ENCODE measurements at places on chromosomes 3 and 15.

GRCh38 chr15:26972636-26973035, 1.7 kb downstream of the GABRG3 start:
- no peak for DNase-seq

DNA sequence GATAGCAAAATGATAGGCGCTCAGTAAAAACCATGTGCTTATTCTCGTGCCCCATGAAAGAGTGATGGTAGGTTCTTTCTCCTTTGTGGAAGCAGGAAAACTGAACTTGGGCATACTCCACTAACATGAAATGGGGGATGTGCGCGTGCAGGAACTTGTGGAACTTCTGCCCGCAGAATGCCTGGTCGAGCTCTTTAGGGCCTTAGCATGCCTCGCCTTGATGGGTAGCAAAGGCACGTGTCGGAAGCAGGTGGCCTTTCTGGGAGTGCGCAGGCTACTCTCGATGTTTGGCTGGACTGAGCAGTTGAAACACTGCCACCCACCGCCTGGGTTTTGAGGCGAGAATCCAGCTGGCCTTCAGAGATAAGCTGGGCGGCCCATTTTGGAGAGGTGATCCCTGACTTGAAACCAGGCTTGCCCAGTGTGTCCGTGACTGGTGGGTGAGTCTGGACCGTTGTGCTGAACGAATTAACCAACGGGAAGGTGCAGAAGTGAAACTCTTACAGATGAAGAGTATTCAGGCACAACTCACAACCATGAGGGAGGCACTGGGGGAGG, 842 bp downstream of the PCCB start:
- DNase-seq: peak; percentile 69

DNA sequence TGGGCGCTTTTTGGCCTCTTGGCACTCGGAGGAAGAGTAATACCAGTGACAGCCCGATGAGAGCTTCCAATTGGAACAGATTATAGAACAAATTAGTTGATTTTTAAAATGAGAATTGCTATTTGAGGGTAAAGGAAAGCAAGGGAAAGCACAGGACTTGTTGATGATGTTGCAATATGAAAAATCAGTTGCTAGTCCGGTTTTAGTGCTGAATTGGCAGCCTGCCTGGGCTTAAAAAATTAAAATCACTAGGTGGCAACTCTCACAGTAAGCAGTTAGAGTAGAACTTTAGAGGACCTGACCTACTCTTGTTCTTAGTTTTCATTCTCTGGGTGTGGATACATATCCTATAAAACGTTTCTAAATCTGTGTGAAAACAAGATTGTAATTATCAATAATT, 2.1 kb upstream of the SCAANT1 start:
- DNase-seq: no peak

DNA sequence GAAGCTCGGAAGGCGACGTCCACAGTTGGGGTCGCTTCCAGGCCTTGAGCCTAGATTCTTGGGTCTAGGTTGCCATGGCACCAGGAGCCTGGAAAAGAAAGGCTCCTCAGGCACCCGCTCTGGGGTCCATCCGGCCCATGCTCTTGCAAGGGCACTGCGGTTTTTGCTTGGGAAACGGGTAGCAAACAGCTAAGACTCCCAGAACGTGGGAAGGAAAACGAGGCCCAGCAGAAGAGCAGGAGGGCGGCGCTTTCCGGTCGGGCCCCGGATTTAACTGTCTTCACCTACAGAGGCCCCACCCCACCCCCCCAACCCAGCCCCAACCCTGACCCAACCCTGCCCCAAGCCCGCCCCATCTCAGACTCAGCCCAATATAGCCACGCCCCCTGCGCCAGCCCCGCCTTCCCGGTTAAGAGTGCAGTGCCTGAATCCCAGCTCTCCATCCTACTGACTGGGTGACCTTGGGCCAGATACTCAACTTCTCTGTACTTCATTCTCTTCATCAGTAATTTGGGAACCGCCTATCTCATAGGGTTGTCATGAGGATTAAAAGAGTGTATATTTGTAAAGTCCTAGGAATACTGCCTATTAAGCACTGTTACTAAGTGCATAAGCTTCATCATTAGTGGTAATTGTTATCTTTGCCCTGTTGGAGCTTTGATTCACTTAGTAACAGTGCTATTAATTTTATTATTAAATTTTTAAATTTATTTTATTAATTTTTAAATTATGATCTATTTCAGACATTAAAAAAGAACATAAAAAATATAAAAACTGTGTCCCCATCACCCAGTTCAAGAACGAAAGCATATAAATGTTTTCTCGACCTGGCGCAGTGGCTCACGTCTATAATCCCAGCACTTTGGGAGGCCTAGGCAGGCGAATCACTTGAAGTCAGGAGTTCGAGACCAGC, 28.4 kb upstream of the SMAD6 start:
- no peak for DNase-seq

DNA sequence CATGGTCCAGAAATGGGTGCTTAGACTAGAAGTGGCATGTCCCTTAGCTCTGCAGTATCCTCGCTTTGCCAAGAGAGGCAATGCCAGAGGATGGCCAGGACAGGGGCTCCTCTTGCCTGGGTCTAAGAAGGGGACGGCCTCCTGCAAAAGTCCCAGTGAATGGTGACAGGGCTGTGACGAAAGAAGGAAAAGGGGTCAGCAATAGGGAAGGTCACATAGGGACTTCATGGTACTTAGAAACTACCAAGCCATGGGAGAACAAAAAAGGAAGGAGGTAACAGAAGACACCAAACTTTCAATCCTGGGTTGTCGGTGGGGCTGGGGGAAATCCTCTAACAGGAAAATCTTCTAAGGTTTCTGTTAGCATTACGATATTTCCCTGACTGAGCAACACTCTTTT, 36.2 kb upstream of the ATOSA start:
- no peak for DNase-seq

DNA sequence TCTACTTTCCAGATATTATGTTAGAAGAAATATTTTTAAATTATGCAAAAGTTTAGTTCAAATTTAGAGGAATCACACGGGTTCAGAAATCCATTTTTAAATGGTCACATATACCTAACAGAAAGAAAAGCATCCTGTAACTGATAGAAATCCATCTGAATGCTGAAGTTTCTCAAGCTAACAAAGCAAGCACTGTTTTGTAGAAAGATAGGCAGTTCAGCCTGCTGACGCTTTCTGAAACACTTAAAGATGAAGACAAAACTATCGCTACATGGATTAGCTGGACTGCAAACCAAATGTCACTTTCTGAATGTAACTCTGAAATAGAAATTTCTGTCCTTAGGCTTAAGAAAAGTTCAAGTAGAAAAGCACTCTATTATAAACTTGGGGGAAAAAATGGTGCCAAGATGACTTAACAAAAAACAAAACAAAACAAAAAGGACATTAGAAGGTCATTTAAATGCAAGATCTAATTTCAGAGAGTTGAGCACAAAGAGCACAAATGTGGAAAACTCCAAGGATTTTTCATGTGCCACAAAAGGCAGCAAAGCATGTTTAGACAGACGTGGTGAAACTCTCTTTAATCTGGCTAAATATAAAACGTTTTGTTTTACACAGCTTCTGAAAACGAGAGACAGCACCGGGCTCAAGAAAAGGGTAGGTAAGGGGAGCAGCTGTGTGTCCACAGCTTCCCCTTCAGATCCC, 1.2 kb downstream of the PLOD2 start:
- no peak for DNase-seq

DNA sequence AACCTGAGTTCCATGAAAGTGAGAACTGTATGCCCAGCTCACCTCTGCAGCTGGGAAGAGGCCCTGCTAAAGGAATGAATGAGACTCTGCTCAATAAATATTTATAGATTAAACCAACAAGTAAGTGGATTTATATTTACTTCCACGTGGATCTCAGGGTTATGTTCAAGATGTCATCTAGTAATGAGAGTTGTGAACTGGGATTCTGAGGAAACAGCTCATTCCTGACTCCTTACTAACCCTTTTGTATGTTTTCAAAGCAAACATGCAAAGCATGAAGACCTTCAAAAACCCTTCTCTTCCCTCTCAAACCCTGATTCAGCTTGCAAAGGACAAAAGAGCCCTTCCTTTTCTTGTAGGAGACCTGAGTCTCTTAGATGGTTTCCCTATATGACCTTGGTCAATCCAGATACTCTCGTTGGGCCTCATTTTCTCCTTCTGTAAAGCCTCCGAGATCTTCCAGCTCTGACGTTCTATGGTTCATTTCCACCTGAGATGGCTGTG, 53.4 kb downstream of the LSM3 start:
- no peak for DNase-seq

- no peak for DNase-seq
Observed at GRCh38 chr3:48552111-48552951, 4.3 kb downstream of the PFKFB4 start.

- DNase-seq: no peak
Observed at GRCh38 chr3:107438671-107439070, 61.4 kb downstream of the CCDC54 start.

DNA sequence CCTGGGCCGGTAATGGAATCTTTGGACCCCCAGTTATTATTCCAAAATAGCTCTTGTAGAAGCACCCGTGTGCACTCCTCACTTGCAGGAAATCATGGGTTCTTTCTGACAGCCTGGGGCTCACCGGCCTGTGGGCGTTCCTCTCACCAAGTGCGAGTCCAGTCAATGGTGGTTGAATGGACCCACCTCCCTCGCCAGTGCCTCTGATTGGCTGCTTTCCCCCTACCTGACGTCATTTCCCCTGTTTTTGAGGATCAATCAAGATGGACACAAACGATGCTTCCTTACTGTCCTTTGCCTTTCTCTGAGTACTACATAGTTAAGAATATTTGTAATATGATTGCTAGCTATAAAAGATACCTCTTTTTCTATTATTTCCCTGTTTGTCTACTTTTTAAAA, 18.1 kb downstream of the MOBP start:
- DNase-seq: no peak

- DNase-seq: no peak
Observed at GRCh38 chr3:127613406-127613805, 15.2 kb downstream of the MCM2 start.

DNA sequence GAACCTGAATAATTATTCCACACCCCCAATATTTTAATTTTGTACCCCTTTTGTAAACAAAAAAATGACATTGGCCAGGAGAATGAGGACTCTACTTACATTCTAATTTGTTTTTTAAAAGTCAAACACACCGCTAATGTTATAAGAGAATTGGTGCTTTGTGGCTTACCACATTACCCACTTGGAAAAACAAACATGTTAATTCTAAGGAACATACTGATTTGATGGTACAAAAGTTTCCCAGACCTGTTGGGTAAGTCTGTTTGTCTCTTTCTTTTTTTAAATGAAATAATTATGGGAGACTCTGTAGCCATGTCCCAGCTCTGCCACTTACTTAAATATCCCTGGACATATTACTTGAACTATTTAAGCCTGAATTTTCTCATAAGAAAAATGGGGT, 352.5 kb upstream of the C2CD4B start:
- DNase-seq: no peak

- DNase-seq: no peak
Observed at GRCh38 chr3:155737844-155738460, 6.9 kb downstream of the PLCH1 start.

GRCh38 chr3:171346019-171346418, 114.2 kb downstream of the TNIK start:
- DNase-seq: no peak

GRCh38 chr15:67510597-67511190, 10.2 kb upstream of the C15orf61 start:
- no peak for DNase-seq

GRCh38 chr3:166526881-166527280, 689.7 kb upstream of the BCHE start:
- DNase-seq: no peak

GRCh38 chr3:153284282-153284938, 122.4 kb downstream of the RAP2B start:
- no peak for DNase-seq

- no peak for DNase-seq
Observed at GRCh38 chr3:65876028-65876420, 162.7 kb downstream of the MAGI1 start.

DNA sequence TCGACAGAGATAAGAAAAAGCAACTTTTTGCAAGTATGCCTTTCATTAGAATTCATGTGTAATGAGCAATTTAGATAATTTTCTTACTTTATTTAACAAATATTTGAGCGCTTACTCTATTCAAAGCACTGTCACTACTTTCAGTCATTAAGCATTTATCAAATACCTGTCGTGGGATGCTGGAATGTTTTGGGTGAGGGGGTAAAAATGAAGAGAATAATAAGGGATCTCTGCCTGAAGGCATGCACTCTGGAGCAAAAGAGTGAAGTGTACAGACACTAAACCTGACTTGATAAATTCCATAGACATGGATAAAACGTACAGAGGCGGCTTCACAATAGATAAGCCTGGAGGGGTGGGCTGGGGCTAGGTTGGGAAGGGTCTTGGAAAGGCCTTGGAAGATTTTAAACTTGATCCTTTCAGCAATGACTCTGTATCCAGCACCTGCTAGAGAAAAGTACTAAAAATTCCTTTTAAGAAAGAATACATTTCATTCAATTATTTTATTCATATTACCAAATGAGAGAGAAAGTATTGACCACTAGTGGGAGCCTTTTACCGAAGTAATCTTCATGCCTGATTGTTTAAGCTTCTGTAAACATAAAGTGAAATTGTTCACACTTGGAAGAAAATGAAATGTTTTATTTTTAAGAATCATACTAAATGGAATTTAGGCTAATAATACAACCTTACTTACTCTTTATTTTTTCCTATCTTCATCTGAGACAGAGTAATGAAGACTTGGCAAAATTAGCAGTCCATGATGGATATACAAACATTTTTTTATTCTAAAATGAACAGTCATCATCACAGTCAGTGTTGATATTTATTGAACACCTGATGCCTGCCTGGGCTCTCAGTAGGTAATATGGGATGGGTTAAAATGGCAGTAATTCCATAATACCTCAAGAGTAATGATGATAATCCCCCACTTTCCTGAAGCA, 113.2 kb downstream of the PPP2R3A start:
- no peak for DNase-seq

DNA sequence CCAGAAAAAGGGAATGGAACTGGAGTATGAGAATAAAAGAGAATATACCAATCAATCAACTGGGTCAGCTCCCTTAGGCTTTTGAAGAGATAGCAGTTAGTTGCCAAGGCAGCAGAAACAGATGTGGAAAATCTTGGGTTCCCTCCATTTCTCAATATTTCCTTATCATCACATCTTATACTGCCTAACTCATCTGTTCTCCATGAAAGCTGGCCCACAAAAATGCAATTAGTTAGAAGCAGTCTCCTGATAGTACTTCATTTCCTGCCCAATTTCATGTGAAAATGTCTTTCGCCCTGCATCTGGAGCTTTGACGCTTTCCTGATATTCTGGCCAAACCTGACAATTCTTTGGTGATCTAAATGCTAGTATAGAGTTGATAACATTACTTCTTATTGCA, 30.1 kb upstream of the SPTSSB start:
- no peak for DNase-seq
